ENCODE measurements at places on chromosomes 3 and 15. TPM values are rescaled to one million over a fixed set of nuclear protein-coding genes. Genes with fewer than 3 reads are reported as not detected.

DNA sequence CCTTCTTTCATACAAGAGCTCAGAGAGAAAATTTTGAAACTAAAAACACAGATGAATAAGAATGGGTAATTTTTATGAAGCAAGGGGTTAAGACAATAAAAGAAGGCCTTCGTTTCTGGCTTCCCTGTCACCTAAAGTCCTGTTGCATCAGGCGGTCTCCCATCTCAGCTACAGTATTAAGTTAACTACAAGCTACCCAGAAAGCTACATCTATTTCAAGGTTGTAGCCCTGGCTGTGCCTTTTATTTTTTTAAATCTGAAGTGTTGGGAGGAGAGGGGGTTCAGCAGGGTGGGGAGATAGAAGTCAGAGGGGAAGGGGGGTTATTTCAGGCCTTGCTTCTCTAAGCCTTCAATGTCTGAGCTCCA is 183.3 kb downstream of the TPRG1 start:
- no peak for DNase-seq

DNA sequence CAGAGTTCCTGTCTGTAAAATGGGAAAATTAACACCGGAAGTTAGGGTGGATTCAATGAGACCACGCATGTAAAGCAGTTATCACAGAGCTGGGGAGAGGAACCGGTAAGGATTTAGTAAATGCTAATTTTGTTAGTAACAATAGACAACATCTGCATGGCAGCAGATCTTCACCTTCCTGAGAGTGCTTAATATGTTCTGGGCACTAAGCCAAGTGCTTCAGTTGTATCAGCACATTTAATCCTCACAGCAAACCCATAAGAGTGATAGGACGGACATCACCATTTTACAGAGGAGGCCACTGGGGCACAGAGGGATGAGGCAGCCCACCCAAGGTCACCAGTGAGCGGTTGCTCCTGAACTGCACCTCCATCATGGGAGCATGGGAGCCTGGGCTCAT is 189.4 kb downstream of the WNT5A start:
- no peak for DNase-seq

DNA sequence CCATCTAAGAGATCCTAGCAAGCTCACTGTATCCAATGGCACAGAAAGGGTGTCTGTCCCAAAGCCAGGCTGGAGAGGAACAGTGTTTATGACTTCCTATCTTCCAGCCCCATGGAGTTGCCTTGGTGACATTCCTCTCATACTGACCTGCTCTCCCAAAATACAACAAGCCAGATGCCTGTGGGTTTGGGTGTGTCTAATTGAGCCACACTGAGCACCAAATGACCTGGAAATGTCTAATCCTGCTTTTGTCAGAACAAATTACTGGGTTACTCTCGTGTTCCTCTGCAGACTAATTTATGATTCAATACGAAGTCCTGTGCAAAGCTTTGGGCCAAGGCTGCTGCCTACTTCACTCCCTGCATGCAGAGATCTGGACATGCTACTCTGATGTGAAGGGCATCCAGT is 98.1 kb upstream of the STRIT1 start:
- DNase-seq: no peak

GRCh38 chr3:31406896-31407295 is 125.8 kb upstream of the STT3B start:
- DNase-seq: no peak

FURIN gene
- total RNA-seq: 78.6 TPM

- no peak for DNase-seq
These were observed 80.8 kb upstream of the EPHB3 start for GRCh38 chr3:184480831-184481230.

DNA sequence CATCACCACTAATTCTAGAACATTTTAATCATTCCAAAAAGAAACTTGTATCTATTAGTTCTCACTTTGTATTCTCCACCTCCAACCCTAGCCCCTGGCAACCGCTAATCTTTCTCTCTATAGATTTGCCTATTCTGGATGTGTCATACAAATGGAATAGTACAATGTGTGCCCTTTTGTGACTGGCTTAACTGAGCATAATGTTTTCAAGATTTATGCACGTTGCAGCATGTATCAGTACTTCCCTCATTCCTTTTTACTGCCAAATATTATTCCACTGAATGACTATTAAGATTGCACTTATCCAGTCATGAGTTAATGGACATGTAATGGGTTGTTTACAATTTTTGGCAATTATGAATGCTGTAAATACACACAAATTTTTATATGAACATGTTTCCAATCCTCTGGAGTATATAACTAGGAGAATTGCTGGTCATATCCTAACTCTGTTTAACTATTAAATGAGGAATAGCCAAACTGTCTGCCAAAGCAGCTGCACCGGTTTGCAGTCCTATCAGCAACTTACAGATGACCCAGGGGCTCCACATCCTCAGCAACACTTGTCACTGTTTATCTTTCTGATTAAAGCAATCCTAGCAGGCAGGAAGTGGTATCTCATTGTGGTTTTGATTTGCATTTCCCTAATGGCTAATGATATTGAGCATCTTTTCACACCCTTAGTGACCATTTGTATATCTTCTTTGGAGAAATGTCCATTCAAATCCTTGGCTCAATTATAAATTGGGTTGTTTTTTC is 42.9 kb downstream of the DCUN1D1 start:
- no peak for DNase-seq

BUB1B gene
- total RNA-seq: 1.3 TPM

- DNase-seq: peak; percentile 70
These were observed 129.4 kb downstream of the VGLL4 start for GRCh38 chr3:11514191-11514821.

ZNF385D gene
- 7.4 TPM for total RNA-seq

DNA sequence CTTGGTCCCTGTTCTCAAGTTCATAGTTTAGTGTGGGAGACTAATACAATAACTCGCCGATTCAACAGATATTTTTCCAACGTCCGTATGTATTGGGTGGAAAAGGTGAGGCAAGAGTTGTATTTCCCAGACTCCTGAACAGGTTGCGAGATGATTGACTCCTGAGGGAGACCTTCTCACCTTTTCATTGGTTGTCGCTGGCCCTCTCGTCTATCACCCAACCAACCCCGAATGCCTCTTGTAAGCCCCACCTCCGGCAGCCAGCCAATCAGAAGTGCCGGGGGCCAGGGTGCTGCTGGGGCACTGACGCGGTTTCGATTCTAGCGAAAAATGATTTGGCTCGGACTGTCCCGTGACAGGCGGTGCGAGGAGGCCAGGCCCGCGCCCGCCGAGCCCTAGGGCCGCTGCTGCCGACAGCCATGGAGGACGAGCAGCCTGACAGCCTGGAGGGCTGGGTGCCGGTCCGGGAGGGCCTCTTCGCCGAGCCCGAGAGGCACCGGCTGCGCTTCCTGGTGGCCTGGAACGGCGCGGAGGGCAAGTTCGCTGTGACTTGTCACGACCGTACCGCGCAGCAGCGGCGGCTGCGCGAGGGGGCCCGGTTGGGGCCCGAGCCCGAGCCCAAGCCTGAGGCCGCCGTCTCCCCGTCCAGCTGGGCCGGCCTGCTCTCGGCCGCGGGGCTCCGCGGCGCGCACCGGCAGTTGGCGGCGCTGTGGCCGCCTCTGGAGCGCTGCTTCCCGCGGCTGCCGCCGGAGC is at the start of gene WHAMM:
Gene WHAMM (plus strand): TSS at position 321 of the 753 bp plus-strand sequence. CDS start 99 bp downstream, at position 420.
- peak; percentile 99 for DNase-seq

AQR gene
- total RNA-seq: 14.3 TPM

DNA sequence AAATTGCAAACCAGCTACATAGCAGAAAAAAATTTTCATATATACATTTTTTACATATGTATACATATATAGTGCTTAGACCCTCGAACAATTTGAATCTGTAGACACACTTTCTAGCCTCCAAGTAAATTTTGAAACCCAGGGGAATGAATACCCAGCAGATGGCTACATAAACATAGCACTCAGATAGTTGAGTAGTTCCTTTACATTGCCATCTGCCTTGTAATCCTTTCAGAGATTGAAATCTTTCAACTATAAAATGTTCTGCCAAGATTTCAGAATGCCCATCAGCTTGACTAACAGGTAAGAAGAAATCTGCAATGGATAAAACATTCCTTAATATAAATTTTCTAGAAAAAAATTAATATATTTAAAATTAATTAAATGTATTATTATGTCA is 1333.5 kb upstream of the CADM2 start:
- no peak for DNase-seq

PRKCI gene
- 17.6 TPM for total RNA-seq

DNA sequence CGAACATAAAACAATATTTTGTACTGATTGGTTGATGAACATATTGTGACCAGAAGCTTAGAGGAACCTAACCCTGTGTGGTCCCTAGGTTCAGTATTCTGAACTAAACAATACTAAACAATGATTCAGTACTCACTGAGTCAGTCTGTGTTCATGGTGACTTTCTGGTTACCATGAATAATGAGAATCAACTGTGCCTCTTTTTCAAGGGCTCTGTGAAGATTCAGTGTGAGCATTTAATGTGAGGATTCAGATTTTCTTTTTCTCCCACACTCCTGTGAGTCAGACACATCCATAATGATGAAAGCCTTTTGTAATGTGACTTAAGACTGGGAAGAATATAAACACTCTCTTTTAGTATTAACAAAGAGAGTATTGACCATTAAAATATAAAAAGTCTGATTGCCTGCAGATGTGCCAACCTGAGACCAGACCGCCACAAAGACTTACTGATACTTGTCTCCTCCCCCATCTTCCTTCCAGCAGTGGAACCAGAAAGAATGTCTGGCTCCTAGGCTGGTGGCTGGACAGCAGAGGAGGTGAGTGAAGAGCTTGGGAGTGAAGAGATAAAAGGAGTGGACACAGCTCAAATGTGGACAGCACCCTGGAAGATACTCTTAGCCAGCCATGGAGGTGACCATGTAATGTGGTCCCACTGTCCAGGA is 17.6 kb upstream of the ACTL6A start:
- DNase-seq: no peak

DNA sequence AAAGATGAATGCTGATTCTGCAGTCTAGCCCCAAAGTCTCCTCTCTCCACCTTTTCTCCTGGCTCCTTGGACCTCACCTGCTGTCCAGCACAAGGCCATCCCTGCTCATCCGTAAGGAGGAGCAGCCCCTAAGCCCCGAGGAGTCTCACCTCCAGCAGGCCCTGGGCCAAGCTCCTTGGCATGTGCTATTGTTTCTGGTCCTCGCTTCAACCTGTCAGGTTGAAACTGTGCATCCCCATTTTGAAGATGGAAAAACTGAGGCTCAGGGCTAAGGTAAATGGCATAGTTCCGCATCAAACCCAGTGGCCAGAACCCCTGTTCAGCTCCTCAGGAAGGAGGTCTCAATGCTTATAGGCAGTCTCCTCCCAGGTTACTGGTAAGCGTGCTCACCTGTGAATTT is 26.1 kb downstream of the CHDH start:
- DNase-seq: no peak

DNA sequence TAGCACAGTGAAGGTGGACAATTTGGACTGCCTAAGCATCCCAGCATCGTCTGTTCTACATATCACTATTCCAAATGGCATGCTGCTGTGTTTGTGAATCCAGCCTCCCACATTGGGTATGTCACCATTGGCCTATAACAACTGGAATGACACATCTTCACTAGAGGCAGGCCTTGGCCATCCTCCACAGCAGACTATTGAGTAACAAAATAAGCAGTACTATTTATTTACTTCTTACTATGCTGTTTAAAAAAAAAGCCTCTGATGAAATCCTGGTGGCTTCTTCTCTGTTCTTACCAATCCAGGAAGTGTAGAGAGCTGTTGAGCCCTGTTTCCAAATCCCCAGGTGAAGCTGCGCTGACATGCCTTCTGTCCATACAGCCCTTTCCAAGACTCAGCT is 30.6 kb upstream of the CERS3 start:
- DNase-seq: peak; percentile 41

ZNF80 gene
- not detected for total RNA-seq

ADIPOQ gene
- 125 TPM for total RNA-seq

AGBL1 gene
- not detected for total RNA-seq

- DNase-seq: no peak
These were observed 1.0 kb downstream of the PDE12 start for GRCh38 chr3:57557085-57557537.

DNA sequence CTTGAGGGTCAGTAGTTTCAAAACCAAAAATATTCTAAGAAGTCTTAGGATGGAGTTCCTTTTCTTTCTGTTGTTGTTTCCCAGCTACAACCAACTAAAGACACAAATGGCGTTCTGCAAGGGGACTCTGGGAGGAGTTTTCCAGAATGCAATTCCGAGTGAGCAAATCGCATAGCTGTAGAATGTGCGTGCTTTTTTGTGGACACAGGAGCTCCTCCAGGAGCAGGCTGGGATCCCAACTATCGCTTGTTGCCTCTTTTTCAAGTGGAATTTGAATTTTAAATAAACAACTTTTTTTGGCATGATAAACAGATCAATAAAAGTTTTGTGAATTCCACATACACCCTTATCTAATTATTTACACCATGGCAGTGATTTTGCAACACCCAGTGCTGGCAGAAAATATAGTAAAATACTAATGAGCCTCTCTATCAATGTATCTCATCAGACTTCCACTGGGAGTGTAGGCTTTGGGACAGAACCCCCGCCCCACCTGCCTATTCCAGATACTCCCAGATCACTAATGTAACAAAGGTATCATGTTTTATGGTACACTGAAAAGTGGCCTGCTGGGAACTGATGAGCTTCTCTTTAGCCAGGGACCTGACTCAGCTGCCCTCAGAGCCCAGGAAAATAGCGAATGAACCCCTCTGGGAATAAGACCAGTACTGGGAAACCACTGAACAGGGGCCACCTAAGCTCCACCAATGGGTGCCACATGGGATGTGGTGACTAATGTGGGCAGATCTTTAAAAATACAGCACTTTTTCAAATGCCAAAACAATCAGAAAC is 66.4 kb downstream of the LMCD1 start:
- DNase-seq: no peak

ROBO2 gene
- total RNA-seq: 8.0 TPM

DNA sequence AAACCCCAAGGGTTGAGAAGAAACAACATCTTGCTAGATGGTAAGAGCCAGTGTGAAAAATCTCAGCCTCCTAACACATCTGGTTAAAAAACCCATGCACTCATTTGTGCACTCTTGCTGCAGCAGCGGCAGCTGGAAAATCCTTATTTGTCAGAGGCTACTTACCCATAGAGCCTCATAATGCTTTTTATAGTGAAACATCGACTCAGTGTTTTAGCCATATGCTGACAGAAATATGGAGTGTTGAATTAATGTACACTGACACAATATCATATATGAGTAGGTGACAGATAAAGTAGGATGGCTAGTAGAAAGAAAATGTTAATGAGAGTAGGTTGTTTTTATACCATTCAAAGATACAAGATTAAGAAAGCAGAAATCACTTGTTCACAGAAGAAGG is 13.0 kb downstream of the SLC9A9 start:
- DNase-seq: no peak

SLC12A1 gene
- not detected for total RNA-seq

- DNase-seq: peak; percentile 79
These were observed 1.2 kb downstream of the HRH1 start for GRCh38 chr3:11155341-11156025.
